Stimulated activated CD4-positive, alpha-beta T cell treated with anti-CD3 and anti-CD28 coated beads, Interleukin-2, amount 100 ng/mL, for 4 hours (primary cell): ENCODE measurements at places on chromosomes 1 and 21.

DNA sequence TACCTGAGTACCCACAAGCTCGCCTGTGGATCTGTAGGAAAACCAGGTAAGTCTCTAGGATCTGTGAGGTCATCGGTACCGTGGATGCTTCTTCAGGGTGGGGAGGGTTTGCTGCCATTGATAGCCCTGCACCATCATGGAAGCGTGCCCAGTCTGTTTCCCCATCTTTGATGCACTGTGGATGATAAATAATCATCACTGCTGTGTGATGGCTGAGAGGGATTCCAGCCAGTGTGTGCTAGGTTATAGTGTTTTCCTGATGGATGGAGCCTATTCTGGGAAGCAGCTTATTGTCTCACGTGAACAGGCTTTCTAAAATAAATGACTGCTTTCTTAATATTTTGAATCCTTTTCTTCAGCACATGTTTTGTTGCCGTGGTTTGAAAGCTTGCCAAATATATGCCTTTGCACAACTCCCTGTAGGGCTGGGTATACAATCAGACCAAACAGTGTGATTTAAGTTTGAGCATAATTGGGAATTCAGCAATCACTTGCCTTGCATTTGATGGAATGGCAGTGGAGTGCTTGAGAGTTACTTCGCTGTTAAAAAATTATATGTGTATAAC is 113.8 kb downstream of the CAMTA1 start:
- no peak for DNase-seq

- DNase-seq: no peak
These were observed 84.2 kb downstream of the LBR start for GRCh38 chr1:225343618-225344017.

DNA sequence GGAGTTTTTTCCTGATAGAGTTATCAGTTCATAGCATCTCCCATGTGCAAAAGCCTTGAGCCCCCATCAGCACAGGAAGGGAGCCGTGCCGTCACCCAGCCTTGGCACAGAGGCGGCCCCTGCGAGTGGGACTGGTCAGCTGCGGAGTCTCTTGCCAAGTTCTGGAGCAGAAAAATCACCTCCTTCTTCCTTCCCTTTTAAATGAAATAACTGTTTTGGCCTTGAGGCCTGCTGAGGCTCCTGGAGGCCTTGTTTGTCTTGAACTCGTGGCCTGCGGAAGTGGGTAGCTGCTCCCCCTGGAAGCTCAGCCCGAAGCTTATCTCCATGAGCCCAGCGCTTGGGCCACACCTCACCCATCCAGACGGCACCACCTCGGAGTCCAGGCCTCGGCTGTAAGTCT is 145.7 kb upstream of the TMEM51 start:
- no peak for DNase-seq

GRCh38 chr1:109985247-109986053 is 885 bp downstream of the AHCYL1 start:
- DNase-seq: no peak

DNA sequence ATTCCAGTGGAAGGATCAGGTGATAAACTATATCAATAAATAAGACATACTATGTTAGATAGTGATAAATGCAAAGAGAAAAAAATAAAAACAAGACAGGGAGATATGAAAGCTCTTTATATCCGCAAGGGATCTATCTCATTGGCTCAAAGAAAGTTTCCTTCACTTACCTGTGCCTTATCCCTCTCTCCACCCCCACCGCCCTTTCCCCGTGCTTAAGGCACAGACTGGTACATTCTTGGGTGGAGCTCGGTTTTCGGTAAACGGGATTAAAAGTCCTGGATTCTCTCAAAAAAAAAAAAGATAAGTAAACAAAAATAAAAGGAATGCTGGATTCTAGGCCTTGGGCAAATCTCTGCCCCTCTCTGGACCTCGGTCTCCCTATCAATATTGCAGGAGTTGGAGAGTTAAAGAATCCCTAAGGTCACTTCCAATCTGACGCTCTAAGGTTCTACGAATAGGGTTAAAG is 593 bp upstream of the DNAJC16 start:
- DNase-seq: no peak

DNA sequence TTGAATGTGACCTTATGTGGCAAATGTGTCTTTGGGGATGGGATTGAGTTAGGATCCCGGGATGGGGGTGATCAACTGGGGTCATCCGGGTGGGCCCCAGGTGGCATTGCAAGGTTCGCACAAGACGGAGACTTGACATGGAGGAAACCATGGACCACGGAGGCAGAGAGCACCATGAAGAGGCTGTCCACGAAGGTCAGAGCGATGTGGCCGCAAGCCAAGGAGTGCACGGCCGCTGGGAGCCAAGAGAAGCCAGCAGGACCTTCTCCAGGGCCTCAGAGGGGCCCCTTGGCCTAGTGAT is 22.3 kb upstream of the COL18A1 start:
- no peak for DNase-seq

DNA sequence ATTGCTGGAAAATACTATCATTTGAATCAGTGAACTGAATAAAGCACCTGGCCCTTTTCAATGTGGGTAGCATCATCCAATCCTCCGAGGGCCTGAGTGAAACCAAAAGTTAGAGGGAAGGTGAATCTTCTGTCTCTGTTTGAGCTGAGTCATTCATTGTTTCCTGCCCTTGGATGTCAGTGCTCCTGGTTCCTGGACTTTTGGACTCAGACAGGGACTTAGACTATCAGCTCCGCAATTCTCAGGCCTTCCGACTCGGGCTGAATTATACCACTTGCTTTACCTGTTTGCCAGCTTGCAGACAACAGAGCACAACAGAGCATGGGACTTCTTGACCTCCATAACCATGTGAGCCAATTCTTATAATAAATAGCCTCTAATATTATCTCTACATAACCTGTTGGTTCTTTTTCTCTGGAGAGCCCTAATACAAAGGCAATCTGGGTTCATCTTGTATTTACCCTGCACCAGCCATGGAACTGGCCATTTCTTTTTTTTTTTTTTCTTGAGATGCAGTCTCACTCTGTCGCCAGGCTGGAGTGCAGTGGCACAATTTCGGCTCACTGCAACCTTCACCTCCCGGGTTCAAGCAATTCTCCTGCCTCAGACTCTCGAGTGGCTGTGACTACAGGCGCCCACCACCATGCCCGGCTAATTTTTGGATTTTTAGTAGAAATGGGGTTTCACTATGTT is 19.2 kb upstream of the VASH2 start:
- DNase-seq: no peak

DNA sequence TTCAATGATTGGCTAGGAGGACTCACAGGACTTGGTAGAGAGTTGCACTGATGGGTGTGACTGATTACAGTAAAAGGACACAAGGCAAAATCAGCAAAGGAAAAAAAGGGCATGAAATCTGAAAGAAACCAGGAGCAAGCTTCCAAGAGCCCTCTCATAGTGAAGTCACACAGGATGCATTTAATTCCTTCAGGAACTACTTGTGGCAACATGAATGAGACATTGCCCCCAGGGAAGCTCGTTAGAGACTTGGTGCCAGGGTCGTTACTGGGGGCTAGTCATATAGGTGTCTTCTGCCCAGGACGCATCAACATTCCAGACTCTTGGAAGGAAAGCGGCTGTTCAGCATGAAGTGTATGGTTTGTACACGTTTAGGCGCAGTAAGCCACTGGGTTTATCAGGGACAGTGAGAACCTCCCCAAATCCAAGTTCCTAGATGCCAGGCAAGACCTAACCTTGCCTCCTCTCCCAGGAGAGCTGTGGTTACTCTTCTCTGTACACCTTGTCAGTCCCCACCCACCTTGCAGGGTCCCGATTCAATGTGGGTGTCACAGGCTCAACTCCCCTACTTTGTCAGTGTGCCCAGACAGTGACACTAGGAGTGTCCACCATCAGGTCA is 26.0 kb upstream of the C2CD2 start:
- DNase-seq: no peak

DNA sequence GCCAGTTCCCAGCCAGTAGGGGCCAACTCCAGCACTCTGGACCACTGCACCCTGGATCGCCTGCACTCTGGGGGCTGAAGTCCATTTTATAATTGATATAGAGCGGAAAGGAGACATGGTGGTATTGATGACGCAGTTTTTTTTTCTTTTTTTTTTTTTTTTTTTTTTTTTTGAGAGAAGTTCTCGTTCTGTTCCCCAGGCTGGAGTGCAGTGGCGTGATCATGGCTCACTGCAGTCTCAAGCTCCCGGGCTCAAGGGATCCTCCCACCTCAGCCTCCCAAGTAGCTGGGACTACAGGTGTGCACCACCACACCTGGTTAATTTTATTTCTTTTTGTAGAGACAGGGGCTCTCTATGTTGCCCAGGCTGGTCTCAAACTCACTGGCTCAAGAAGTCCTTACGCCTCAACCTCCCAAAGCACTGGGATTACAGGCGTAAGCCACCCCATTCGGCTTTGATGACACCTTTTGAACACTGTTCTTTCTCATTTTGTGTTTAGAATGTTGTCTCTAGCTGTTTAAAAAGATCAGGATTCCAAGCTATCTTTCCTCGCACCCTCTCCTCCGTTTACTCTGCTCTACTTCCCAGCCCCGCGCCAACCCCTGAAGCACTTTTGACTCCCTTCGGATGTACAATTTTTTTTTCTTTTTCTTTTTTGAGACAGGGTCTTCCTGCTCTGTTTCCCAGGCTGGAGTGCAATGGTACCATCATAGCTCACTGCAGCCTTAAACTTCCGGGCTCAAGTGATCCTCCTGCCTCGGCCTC is 960 bp downstream of the MX2 start:
- DNase-seq: no peak

GRCh38 chr1:32684167-32684811 is 18.3 kb downstream of the SYNC start:
- DNase-seq: no peak
